ENCODE measurements at places on chromosomes 7 and 10. TPM values are rescaled to one million over a fixed set of nuclear protein-coding genes. Genes with fewer than 3 reads are reported as not detected.
A peak's percentile ranks its signal among the peaks of the same experiment; 100 is the strongest.

DNA sequence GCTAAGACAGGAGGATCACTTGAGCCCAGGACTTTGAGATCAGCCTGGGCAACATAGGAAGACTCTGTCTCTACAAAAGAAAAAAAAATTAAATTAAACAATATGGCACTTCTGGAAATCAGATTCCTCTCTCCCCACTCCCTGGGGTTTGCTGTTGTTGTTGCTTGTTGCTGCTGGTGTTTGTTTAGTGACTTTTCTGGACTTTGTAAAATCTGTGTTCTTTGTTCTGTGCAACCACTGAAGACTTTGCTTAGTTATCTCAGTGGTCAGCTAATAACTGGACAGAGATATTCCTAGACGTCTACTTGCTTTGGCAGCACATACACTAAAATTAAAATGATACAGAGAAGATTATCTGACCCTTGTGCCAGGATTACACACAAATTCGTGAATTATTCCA lies 10.3 kb upstream of the WIPI2 start:
- no peak for DNase-seq

DNA sequence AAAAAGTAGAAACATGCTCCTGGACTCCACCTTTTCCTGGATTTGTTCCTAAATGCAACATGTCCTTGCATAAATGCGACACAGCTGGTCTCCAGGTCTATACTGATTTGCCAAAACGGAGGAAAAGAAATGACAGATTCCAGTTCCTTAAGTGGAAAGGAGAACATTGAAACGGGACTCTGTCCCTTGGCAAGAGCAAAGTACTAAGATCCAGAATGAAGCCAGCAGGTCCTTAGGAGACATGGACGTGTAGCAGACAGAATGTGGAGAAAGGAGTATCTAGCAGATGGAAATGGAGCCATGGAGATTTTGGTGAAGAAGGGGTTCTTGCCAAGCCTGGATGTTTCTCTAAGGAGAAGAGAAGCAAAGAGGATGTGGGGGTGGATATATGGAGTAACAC lies 16.2 kb downstream of the PIP start:
- DNase-seq: no peak

GRCh38 chr7:88826222-88826621 lies 30.7 kb upstream of the TEX47 start:
- DNase-seq: no peak

DNA sequence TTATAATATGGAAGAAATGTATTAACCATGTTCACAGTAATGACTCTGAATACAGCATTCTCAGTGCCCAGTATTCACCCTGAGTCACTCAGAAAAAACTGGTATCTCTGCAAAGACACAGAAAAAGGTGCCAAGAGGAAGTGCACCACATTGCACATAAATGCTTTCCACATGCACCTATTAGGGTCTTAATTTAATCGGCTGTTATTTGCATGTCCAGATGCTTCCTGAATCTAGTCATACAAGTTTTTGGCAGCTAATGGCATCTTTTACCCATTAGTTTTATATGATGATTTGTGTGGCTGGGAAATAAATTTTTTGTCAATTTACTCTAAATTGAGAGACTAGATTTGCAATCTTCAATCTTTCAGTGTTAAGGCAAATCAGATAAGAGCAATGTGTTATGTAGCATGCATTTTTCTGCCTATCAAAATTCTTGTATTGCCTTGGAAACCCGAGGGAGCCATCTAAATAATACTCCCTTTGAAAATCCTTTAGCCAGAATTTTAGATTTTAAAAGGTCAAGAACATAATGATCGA lies 58.2 kb downstream of the ZNF680 start:
- no peak for DNase-seq

PYROXD2 gene
- 5.0 TPM for total RNA-seq

DNA sequence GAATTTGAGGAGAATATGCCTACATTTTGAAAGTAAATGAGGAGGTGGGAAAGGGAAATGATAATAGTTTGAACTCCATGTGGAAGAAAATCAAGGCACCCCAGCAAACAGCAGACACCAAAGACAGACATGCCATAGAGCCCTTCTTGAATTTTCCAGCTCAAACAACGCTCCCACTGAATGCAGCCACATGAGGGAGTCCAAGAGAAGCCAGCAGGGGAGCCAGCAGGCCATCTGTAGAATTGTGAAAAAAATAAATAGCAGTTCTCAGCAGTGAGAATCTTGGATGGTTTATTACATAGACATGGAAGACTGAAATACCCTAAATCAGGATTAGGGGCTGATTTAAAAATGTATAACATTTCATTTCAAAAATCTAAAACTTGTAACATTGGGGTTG lies 1567.3 kb upstream of the LRRTM3 start:
- no peak for DNase-seq

GRCh38 chr7:134327896-134328295 lies 11.2 kb upstream of the SLC35B4 start:
- DNase-seq: peak; percentile 36

GRCh38 chr7:142365410-142365842 lies 107.6 kb upstream of the PRSS58 start:
- no peak for DNase-seq

- no peak for DNase-seq
Observed at GRCh38 chr10:72509941-72510340, 115.9 kb downstream of the MICU1 start.

- DNase-seq: peak; percentile 22
Observed at GRCh38 chr10:16521311-16522016, at the start of gene C1QL3. Gene C1QL3 (minus strand): TSS chr10:16521879. CDS start chr10:16521065, 814 bp downstream.

DNA sequence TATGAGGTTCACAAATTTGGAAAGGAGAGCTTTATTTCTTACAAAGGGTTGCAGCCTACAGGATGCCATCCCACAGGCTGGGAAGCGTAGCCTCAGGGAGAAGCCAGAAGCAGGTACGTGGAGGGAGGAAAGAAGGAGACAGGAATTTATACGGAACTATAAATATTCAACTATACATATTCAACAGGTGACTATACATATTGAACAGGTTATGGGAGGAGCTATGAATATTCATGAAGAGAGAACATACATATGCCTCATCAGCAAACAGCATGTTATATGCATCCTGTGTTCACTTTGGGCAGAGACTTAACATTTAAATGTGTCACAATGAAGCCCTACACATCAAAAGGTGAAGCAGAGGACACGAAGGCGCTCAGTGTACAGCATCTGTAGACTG lies 40.5 kb upstream of the LMTK2 start:
- DNase-seq: no peak

DNA sequence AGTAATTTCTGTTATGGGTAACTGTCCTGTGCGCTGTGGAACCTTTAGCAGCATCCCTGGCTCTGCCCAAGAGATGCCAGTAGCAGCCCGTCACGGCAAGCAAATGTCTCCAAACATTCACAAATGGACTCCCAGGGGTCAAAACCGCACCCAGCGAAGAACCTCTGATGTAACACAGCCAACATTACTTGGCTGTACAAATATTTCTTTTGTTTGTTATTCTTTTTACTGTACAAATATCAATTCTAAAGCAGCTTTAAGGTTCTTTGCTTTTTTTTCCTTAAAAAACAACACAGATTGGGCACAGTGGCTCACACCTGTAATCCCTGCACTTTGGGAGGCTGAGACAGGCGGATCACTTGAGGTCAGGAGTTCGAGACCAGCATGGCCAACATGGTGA lies 182.5 kb downstream of the KMT2E start:
- no peak for DNase-seq

- no peak for DNase-seq
Observed at GRCh38 chr7:114832906-114833595, 88.8 kb upstream of the MDFIC start.

NRP1 gene
- total RNA-seq: 14.5 TPM

DNA sequence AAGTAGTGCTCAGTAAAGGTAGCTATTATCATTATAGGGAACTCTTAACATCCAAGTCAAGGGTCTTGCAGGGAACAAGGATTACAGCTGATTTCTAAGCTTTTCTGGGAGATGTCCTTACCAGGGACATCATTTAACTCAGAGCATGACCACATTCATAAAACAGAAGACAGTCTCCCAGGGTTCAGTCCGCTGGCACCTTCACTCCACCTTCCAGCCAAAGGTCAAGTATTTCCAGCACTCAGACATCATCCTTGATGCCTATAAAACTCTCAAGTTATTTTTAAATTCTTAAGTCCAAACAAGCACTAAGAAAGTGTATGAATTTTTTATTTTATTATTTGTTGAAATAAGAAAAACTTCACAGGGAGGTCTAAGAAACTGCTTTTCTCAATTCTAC lies 119.7 kb upstream of the KMT2E start:
- DNase-seq: no peak

MUC3A gene
- total RNA-seq: not detected

GRCh38 chr7:42345478-42346299 lies 108.7 kb upstream of the GLI3 start:
- DNase-seq: no peak

DNA sequence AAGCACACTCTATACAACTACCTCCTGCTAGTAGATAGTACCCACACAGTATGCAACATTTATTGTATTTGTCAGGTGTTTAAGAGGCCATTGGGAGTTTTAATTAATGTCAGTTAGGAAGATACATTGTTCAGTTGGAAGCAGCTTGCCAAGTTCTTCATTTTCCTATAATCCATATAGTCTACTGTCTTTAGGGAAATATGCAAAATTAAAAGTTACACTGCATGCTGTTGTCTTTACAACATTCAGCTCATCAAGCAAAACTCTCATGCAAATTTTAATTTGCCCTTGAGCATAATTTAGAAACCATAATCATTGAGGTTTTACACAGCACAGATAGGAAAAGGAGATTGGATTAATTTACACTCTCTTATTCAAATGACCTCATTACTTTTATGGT lies 17.4 kb downstream of the FOXP2 start:
- DNase-seq: no peak

TRIM56 gene
- 16.0 TPM for total RNA-seq

CUL1 gene
- 72.8 TPM for total RNA-seq

CREB5 gene
- 6.9 TPM for total RNA-seq

SLC35G1 gene
- total RNA-seq: 10.7 TPM

Measured in neural crest cell (in vitro differentiated cells).